ENCODE measurements at places on chromosomes 5 and 9. TPM values are rescaled to one million over a fixed set of nuclear protein-coding genes. Genes with fewer than 3 reads are reported as not detected.

The PCDHA1 gene
- not detected for total RNA-seq

The SH2D3C gene
- 39.3 TPM for total RNA-seq

The LECT2 gene
- not detected for total RNA-seq

DNA sequence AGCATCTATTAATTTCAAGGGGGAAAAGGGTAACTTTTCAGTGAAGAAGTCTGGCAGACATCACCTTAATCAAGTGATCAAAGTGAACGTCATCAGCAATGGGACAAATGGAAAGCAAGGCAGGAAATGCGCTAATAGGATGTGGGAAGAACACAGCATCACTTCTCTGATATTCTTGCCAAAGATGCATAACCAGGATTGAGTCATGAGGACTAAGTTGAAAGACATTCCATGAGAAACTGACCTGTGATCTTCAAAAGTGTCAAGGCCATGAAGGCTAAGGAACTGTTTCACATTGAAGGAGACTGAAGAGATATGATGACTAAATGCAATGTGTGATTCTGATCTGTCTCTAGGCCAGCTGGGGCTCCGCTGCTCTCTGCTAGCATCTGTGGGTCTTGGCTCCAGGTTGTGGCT, 92.9 kb downstream of the NDFIP1 start:
- DNase-seq = no peak

GRCh38 chr5:33102551-33102950, 338.2 kb upstream of the TARS1 start:
- DNase-seq = no peak

- no peak for DNase-seq
Measured at GRCh38 chr9:13689925-13690324, 410.4 kb upstream of the MPDZ start.

- DNase-seq = no peak
Measured at GRCh38 chr9:14383294-14383693, 69.4 kb upstream of the NFIB start.

All from activated naive CD4-positive, alpha-beta T cell treated with anti-CD3 and anti-CD28 coated beads, Interleukin-2, amount 50 U/mL, for 72 hours (primary cell).